ENCODE measurements at places on chromosomes 3 and 15. TPM values are rescaled to one million over a fixed set of nuclear protein-coding genes. Genes with fewer than 3 reads are reported as not detected.

DNA sequence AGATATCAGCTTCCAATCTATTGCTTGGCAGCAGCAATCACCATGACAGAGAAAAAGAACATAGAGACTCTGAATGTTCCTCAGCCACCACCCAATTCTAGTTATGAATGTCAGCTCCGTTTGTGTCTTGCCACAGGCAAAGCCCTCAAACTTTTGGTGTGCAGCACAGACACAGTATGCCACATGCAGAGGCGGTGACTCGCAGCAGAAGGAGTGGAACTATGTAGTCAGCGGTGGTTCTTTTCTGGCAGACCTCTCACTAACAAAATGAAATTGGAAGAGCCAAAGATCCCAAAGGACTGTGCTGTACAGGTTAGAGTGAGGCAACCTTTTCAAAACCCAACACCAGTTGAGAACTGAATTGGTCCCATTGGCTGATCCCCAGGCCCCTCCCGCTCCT lies 220.9 kb downstream of the SLC9A9 start:
- DNase-seq, result no peak

GRCh38 chr3:160038862-160039562 lies 50.4 kb downstream of the IL12A start:
- peak; percentile 62 for DNase-seq

- no peak for DNase-seq
These were observed 78.7 kb downstream of the USF3 start for GRCh38 chr3:113617726-113618125.

DNA sequence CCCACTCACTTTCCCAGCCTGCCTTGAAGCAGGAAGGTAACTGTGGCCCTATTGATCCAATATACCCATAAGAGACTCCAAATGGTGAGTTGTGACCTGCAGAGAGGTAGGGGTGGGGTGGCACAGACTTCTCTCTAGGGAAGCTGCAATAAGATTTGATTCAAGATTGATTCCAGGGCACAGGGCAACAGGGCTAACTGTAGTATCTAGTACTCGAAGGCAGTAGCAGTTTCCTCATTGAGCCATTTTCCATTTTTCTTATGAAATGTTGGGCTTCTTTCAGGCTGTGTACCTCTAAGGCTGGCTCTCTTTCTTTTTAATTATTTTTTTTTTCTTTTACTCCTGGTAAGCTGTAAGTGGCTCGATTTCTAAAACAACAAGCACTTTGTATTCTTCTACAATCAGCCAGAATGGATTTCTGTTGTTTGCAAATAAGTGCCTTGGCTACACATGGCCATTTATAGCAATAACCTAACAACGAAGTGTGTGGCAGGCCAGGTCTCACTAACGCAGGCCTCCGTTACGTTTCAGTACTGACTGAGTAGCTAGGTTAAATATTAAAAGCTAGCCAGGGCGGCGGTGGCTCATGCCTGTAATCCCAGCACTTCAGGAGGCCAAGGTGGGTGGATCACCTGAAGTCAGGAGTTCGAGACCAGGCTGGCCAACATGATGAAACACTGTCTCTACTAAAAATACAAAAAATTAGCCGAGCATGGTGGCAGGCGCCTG lies 19.3 kb downstream of the CCDC12 start:
- DNase-seq, result no peak

DNA sequence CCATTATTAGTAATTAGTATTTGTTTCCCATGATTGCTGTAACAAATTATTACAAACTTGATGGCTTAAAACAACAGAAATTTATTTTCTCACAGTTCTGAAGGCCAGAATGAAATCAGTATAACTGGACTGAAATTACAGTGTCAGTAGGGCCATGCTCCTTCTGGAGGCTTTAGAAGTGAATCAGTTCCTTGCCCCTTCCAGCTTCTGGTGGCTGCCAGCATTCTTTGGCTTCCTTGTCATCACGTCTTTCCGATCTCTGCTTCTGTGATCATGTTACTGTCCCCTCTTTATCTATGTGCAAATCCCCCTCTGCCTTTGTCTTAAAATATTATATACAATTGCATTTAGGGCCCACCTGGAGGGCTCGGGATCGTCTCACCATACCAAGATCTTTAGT lies 92.0 kb downstream of the FOXB1 start:
- DNase-seq, result no peak

- peak; percentile 66 for DNase-seq
These were observed 1.0 kb downstream of the C3orf38 start for GRCh38 chr3:88150806-88151205.

- DNase-seq, result no peak
These were observed 266.0 kb downstream of the EPHA3 start for GRCh38 chr3:89373434-89373833.

Gene LRRIQ4
- under 0.01 TPM for total RNA-seq

Gene CKMT1A
- total RNA-seq, result not detected
